Osteocyte (in vitro differentiated cells): ENCODE measurements at places on chromosomes 6 and 20. TPM values are rescaled to one million over a fixed set of nuclear protein-coding genes. Genes with fewer than 3 reads are reported as not detected.

The ADAM33 gene
- total RNA-seq: 32.0 and 34.7 TPM in 2 replicates

The CCDC170 gene
- 0.78 and 0.84 TPM in 2 replicates for total RNA-seq

The CDH22 gene
- total RNA-seq: not detected in 2 replicates

The IPCEF1 gene
- total RNA-seq: 0.31 and 0.46 TPM in 2 replicates

The MARCKS gene
- 868 and 890 TPM in 2 replicates for total RNA-seq

The MTRF1L gene
- total RNA-seq: 15.9 and 16.9 TPM in 2 replicates

The SOX4 gene
- total RNA-seq: 110 and 118 TPM in 2 replicates

The TINAG gene
- not detected in 2 replicates for total RNA-seq

The CAP2 gene
- total RNA-seq: 71.8 and 83.6 TPM in 2 replicates

The GJA10 gene
- total RNA-seq: not detected in 2 replicates

The TP53TG5 gene
- total RNA-seq: not detected in 2 replicates

The VGLL2 gene
- not detected in 2 replicates for total RNA-seq

The EEF1A2 gene
- total RNA-seq: 0.56 and 0.68 TPM in 2 replicates

The VAPB gene
- 47.6 and 49.9 TPM in 2 replicates for total RNA-seq

GRCh38 chr6:95948324-95948723 lies 67.5 kb upstream of the FUT9 start:
- DNase-seq: no peak

GRCh38 chr20:35994994-35995453 lies 26.6 kb downstream of the CNBD2 start:
- DNase-seq: peak; percentile 92

DNA sequence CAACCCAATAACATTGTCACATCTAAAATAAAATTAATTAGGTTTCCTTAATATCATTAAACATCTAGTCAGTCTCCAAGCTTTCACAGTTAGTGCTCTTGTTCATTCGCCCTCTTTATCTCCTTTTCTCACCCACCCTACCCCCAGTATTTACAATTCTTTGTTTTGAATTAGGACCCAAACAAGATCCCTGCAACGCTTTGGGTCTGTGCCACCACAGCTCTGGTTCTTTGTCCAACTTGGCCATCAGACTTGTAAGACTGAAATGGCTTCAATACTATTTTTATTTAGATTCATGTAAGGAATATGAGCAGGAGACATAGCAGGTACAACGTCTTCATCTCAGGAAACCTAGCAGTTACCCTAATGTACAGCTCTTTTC lies 276.5 kb downstream of the CDKAL1 start:
- DNase-seq: no peak

DNA sequence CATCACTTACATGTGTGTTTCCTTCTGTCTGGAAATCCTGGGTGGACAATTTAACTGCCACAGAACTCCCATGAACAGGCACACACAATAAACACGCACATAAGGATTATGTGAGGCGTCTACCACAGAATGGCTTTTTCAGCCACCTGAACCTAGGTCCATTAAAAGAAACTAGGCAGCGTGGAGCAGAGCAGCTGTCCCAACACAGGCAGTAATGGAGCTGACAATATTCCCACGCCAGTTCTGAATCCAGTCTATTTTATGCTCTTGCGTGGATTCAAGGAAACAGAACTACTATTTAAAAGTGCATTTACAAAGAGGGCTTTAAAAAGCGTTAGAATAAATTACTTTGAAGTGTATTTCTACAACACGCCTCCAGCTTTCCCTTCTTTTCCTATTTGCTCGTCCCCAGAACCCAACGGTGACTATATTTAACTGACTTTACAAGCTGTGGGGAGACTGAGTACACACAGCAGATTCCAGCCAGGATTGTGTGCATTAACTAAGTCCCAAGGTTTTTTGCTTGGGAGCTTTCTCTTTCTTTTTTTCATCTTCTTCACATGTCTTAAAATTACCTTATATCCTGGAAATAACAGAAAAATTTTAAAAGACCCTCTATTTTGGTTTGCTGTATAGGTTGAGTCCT lies 95.9 kb downstream of the GMDS start:
- no peak for DNase-seq

DNA sequence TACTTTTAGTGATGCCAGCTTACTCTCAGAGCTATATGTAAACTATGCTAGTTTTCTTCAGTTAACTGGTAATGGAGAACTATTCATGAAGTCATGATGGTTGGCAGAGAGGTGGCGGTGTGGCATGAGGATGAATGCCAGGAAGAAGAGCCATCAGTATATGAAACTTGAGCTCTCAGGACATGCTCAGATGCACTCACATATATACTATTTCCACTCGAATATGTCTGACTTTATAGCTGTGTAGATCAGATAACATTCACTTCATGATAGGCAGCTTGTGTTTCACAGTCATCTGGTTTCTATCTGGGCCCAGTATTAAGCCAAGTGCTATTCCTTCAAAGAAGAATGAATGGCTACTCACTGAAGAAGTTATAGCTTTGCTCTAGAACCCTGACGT lies 46.2 kb upstream of the CEP85L start:
- no peak for DNase-seq

DNA sequence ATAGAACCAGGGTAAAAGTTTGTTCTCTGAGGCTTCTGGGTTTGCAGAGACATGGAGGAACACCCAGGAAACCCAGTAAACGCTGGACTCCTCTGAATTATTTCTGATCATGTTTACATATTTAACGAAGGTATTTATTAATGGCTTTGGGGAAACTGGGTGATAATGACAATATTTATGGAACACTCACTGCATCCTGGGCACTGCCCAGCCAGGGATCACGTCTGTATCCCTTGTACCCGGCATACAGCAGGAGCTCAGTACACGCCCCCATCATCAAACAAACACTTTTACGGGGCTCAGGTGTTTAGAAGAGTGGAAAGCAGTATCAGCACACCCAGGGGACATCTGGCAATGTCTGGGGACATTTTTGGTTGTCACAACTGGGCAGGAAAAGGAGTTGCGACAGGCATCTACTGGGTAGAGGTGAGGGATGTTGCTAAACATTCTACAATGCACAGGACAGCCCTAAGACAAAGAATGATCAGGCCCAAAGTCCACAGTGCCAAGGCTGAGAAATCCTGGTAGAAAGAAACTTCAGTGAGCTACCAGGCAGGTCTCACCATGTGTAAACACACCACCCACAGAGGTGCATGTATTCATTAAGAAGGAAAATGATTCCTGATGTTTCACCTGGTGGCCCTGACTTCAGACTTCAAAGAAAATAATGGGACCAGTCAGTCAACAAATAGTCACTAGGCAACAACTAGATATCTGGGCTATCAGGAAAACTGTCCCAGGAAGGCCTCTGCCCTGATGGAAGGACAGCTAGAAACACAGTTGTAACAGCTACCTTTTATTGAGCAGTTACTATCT lies 35.3 kb downstream of the ZMYND8 start:
- no peak for DNase-seq

GRCh38 chr6:17442196-17442595 lies 48.8 kb downstream of the CAP2 start:
- DNase-seq: no peak

- DNase-seq: no peak
Observed at GRCh38 chr6:53014063-53014462, 19.0 kb upstream of the GSTA4 start.

GRCh38 chr6:118326712-118327111 lies 221.4 kb upstream of the PLN start:
- no peak for DNase-seq

DNA sequence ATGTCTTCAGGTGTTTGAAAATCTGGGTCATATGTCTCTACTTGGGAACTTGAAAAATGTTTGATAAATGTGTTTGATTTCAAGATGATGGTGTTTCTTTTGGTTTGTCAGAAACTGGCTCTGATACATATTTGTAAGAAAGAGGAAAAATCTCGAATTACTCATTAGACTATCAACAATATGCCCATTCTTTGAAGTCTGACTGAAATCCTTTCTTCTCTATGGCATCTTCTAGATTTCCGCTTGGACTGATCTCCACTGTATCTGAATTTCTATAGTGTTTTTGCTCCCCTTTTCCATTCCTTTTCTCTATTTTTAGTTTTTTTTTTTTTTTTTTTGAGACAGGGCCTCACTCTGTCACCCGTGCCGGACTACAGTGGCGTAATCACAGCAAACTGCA lies 1096.5 kb downstream of the KIF16B start:
- DNase-seq: no peak

DNA sequence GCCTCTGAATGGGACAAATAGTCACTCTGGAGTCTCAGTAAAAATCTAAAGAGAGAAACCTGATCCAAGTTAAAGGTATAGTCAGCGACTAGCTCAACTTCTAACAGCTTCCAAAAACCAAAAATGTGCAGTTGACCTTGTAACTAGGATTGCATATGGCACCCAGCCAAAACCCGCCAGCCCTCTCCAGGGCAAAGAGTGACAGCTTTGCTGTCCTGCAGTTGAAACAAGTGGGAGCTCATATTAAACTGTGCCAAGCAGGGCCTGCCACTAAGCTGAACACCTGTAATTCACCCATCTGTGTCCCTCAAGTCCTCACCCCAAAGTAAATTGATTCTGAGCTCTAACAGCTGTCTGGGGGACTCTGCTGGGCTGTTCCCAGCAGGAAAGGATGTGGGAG lies 695.3 kb downstream of the MAFB start:
- no peak for DNase-seq

GRCh38 chr6:114138577-114139248 lies 167.8 kb upstream of the HDAC2 start:
- no peak for DNase-seq

DNA sequence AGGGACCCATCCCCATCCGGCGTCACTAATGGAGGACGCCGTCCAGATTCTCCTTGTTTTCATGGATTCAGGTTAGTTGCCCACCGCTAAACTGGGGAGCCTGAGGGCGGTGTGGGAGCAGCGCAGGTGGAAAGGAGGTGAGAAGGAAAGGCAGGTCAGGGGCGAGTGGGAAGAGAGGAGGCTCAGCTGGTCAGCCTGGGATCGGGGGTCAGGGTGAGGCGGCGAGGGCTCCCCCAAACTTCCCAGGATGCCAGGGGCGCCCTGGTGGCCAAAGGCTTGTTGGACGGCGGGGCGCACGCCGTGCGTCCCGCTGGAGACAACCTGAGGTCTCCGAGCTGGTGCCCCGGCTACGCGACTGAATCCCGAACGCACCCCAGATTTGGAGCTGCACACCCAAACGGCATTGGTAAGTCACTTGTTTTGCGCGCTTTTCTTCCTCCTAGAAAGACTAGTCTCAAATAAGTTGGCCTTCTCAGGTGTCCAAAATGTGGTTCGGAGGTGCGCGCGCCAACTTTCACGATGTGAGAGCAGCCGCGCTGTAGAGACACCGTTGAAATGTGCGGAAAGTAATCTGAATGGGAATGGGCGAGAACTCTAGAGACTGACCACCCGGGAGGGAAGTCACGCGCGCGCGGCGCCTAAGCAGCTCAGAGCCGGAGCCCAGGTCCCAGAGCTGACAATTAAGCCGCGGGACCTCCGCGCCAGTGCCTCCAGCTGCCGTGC lies 9.7 kb downstream of the GNAS-AS1 start:
- no peak for DNase-seq

GRCh38 chr6:41799559-41799911 lies 12.0 kb downstream of the TOMM6 start:
- DNase-seq: no peak

GRCh38 chr6:153963352-153963751 lies 75.7 kb upstream of the OPRM1 start:
- DNase-seq: no peak

DNA sequence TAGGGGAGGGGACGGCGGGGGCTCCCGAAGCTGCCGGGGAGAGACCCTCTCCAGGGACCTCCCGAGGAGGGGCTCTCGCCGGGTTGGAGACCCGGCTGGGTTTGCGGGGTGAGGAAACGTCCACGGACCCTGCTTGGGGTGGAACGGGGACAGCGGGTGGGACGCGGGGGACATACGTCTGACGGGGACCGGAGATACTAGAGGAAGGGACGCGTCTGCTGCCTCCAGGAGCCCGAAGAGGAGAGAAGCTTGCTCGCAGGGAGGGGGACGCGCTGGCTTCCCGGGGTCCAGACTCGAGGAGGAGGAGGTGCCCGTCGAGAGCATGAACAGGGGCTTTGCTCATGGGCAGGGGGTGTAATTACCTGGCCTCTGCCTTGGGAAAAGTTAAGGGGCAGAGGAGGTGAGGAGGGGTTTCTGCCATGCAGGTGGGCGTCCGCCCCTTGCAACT lies 593 bp downstream of the DNMT3B start:
- DNase-seq: no peak

DNA sequence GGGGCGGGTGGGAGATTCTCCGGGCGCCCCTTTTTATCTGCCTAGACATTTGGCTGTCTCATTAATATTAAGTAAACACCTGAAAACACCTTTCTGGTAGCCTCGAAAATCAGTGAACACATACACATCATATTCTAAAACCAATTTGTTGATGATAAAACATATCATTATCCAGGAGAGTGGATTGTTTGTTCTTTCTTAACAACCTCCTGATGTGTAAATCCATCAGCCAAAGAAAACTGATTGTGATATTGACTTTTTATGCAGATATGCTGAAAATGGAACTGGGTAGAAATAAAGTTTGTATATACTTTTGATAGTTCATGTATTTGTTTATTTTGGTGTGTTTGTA lies 75.7 kb downstream of the ADGRG6 start:
- no peak for DNase-seq

DNA sequence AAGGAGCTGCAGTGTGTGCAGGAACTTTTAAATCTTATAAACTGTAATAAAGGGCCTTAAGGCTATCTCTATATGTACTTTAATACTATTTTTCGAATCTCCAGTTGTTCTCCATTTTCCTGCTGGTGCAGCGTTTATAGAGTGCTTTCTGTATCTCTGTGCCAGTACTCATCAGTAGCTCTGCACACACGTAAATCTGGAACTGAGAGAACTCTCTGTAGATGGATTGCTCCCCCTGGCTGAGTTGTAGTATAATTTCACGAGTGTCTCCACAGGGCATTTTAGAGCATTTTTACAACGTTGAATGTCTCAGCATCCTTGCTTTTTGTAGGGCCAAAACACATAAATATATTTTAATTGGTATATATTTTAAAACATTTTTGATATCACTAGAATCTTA lies 256.5 kb downstream of the TRDN start:
- DNase-seq: no peak

GRCh38 chr6:157158897-157159296 lies 164.4 kb downstream of the TMEM242 start:
- no peak for DNase-seq

- peak; percentile 66 for DNase-seq
Observed at GRCh38 chr20:32943490-32944052, 60.7 kb downstream of the SUN5 start.

DNA sequence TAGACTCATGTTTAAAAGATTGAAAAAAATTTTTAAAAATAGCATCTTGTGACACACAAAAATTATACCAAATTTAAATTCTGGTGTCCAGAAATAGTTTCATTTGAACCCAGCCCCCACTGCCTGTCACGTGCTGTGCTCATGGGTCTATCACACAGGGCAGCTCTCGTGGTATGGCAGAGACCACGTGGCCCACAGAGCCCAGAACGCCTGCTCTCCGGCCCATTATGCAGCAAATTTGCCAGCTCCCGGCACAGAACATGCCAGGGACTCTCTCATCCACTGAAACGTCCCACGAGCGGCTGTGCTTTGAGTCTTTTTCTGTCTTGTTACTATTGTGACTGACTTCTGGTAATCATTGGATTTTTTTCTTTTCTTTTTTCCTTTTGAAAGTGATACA lies 224.3 kb downstream of the TTLL2 start:
- DNase-seq: no peak

DNA sequence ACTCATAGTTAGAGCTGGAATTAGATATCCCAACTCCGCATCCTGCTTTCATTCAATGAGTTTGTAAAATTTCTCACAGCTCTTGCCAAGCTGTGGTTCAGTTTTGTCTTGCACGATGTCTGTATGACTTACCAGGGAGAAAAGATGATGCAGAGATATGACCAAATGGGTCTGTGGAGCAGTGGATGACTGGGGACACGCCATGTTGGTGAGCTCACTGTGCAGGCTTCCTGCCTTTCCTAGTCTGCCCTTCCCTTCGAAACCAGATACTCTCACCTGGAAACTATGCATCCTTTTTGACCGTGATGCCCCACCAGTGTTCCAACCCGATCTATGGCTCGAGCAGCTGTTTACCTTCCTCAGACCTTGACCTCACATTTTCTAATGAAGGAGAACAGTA lies 262.7 kb upstream of the BMP2 start:
- DNase-seq: no peak
